Stimulated activated CD4-positive, alpha-beta T cell treated with anti-CD3 and anti-CD28 coated beads, Interleukin-2, amount 100 ng/mL, for 48 hours (primary cell): ENCODE measurements at places on chromosomes 11 and 22.

DNA sequence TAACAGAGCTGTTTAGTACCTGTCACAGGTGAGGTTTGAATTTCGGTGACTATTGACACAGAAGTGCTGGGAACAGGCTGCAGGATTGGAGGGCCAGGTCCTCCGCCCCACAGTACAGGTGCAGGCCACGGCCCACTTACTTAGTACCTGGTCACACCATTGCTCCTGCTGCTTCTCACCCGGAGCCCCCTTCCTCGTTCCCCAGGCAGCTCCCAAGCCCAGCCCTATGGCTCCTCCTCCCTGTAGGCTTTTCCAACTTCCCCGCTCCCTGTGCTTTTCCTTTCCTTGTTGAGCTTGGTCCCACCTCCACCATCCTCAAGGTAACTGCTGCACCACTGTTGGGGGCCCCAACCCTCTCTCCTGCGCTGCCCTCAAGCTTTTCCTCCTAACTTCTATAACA, 27.9 kb upstream of the ANO1 start:
- no peak for DNase-seq

GRCh38 chr11:94046796-94047195, 25.6 kb downstream of the HEPHL1 start:
- no peak for DNase-seq

GRCh38 chr11:44563711-44564110, 1.8 kb upstream of the CD82 start:
- no peak for DNase-seq

DNA sequence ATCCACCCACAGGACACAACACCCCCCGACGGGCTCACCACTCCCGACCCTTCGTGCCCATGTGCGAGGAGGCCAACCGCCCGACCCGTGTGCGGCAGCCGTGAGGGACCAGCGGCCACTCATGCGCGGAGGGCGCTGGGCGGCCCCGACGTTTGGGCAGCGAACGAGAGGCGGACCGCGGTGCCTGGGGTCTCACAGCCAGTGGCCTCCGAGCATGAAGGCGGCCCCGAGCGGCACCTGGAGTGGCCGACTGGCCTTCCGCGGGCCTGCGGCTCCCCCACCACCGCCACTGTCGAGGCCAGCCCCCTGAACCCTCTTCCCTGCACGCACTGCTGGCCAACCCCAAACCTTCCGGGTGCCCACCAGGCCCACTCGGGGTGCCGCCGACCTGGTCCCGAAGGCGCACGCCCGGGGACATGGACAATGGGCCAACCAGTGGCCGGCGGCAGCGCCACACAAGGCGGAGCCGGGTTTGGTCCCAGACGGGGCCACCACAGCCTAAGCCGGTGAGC, 4274.9 kb upstream of the OR11H1 start:
- DNase-seq: no peak

DNA sequence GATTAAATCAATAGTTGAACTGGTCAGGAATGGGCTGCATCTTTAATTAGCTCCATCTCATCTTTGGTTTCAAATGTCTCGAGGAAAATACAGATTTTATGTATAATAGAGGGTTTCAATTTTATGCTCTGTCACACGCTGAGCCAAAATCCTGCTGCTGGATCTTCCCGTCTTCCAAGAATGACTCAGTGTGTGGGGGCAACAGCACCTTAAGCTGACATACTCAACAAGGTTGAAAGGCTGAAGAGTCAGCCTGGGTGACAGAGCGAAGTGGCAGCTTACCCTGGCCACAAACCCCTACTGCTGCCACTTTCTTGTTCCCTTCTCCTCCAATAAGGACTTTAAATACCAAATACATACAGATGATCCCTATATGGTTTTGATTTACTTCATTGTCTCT, 9.0 kb upstream of the PCF11 start:
- no peak for DNase-seq

- DNase-seq: no peak
These were observed 56.8 kb downstream of the C22orf31 start for GRCh38 chr22:29004647-29005371.

DNA sequence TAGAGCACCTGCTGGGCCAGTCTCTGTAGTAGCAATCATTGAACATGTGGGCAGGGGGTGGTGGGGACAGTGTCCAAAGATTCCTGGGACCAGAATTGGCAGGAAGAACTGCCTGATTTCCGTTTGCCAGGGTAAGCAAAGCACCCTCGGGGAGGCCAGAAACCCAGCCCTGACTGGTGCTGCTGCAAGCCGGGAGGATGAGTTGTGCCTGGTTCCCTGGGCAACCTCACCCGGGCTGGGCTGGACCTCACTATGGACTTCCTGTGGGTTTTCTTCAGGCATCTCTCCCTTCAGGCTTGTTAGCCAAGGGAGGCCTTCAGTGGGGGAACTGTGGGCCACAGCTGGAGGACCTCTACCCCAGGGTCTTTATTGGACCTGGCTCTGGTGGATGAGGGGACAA, 8.0 kb upstream of the POU2F3 start:
- no peak for DNase-seq

- DNase-seq: no peak
These were observed 7.7 kb upstream of the PLET1 start for GRCh38 chr11:112268406-112268805.

DNA sequence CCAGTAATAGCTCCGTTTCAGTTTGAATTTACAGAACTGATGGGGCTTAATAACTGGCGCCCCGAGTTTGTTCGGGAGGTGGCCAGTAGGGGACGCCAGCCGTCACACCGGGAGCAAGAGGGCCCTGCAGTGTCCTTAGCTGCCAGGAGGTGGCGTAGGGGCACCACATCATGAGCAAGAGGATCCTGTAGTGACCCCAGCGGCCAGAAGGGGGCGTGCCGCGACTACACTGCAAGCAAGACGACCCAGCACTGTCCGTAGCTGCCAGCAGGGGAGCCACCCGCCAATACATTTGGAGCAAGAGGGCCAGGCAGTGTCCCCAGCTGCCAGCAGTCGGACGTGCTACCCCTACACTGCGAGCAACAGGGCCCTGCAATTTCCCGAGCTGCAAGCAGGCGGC, 663.7 kb upstream of the B3GAT1 start:
- DNase-seq: peak; percentile 64

DNA sequence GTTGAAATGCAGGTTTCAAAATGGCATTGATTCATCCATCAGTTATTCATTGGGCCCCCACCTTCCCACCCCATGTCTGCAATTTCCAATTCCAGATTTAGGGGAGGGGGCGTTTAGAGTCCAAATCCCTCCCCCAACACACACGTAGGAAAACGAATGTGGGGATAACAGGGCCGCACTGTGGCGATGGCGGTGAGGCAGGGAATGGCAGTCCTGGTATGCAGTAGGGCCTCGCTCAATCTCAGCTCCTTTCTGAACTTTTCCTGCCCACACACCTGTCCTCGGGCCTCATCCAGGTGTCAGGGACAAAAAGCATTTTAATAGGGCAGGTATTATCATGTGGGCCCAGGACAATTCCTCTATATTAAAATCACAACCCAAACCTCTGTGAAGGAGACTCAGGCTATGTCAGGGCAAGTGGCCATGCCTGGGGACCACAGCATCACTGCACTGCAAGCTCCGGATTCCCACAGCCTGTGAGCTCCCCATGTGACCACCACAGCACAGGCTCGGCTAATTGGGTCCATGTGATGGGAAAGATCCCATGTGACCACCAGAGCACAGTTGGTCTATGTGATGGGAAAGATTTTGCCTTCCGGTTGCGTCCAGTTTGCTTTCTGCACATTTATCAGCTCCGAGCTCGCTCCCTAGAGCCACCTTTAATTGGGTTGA, 44.5 kb downstream of the RTL6 start:
- DNase-seq: no peak

DNA sequence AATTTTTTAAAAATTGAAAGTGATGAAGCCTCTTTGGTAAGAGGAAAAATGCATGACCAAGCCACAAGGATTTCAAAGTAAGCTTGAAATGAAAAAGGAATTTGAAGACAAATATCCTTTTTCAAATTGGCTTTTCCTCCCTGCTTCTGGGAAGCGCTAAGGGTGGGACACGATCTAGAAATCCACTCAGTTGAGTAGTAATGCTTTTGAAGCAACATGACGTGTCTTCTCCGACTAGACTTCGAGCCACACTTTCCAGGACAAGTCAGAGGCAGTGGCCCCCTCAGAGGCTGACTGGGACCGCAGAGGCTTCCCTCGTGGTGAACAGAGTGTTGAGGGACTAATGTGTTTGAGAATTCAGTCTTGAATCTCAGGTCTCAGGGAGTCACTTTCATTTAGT, 39.8 kb downstream of the KREMEN1 start:
- DNase-seq: no peak

GRCh38 chr11:102757823-102758549, 22.4 kb downstream of the MMP10 start:
- no peak for DNase-seq

DNA sequence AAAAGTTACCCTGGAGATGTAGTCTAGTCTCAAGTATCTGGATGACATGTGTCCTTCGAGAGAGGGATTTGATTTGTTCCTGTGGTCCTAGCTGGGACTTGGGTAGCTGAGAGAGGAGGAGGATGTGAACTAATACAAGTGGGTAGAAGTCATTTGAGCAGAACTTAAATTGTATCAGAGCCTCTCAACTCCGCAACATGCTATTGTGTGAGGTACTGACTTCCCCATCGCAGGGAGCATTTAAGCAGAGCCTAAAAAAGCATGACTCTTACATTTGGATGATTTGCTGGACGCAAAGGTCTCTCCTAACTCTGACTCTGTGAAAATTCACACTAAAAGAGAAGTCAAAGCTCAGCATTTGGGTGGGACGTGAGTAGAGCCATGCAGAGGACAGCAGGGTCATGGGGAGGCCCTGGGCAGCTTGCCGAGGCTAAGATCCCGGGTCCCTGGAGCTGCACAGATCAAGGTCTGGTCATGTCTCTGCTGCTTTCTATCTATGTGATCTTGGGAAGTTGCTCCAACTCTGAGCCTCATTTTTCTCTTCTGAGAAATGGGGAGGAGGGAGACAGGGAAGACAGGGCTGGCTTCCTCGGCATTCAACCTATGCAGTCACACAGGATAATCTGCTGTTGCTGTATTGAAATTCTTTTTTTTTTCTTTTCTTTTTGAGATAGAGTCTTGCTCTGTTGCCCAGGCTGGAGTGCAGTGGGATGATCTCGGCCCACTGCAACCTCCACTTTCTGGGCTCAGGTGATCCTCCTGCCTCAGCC, 44.9 kb downstream of the CD82 start:
- no peak for DNase-seq

DNA sequence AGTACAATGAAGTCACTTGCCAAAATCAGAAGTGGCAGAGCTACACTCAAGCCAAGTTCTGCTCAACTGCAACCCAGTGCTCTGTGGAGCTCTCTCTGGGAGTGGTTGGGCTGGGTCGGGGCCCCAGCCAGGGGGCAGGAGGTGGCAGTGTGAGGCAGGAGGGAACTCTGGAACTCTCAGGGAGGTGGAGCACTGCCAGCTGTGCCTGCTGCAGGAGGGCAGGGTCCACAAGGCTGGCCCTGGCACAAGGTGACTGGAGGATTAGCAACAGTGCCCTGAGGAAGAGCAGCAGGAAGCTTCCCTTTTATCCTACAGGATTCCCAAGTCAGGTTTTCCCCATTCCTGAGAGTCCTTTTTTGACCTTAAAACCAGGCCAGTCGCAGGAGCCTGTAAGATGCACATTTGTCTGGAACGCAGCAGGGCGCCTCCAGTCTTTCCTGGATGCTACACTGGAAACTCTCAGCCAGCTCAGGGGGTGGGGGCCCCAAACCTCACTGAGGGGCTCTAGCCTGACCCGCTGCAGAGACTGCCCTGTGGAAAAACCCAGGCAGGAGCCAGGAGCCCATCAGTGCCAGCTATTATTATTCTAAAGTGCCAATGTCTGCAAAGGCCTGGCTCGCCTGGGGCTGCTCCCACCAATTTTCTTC, 31.8 kb downstream of the DKK3 start:
- no peak for DNase-seq

- peak; percentile 42 for DNase-seq
These were observed 22.2 kb downstream of the TSKU start for GRCh38 chr11:76805206-76805913.

DNA sequence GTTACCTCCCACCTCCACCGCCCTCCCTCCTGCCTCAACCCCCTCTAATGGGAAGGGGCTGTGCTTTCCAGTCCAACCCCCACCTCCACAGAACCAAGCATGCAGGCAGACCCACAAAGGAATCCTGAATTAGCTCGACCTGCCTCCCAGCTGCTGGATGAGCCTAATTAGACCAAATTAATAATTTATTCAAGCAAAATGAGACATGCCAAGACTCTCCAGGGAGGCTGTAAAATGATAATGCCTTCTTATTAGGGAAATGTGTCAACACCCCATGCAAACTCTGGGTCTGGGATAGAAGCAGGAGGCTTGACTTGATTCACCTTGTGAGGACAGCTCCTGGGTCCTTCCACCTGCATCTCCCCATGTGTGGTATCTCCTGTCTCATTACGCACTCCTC, 59.4 kb upstream of the HMGXB4 start:
- no peak for DNase-seq

- DNase-seq: no peak
These were observed 47.1 kb downstream of the CWC15 start for GRCh38 chr11:94926271-94926625.

GRCh38 chr22:32697331-32697995, 104.0 kb upstream of the TIMP3 start:
- no peak for DNase-seq

DNA sequence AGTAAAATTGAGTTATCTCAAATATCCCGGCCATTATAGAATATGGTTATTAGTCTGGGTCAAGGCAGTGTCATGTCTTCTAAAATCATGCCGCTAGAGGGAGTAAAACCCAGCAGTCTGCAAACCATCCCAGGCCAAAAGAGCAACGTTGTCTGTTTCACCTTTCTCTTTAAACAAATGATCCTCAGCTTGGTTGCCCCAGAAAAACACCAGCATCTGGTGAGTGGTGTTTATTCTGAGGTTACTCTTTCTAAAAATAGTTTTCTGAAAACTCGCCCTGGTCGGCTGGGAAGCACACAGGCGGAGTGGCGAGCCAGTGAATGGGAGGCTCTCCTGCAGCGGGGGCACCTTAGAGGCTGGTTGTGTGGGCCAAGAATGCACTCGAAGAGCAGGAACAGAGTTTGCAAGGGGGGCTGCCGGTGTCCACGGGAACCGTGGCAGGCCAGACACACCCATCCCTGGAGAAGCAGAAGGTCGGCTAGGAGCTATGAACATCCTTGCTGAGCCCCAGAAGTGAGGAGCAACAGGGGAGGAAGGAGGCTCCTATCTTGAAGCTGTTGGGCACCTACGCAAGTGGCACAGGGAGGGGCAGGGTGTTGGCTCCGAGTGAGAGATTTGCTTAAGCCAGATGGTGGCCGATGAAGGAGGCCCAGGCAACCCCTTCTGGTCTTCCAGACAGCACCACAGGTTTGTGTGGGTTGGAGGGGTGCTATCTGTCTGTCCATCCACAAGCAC, 297.1 kb downstream of the ETS1 start:
- peak; percentile 60 for DNase-seq

GRCh38 chr11:38791346-38791961, 2193.4 kb upstream of the RAG2 start:
- peak; percentile 1 for DNase-seq

DNA sequence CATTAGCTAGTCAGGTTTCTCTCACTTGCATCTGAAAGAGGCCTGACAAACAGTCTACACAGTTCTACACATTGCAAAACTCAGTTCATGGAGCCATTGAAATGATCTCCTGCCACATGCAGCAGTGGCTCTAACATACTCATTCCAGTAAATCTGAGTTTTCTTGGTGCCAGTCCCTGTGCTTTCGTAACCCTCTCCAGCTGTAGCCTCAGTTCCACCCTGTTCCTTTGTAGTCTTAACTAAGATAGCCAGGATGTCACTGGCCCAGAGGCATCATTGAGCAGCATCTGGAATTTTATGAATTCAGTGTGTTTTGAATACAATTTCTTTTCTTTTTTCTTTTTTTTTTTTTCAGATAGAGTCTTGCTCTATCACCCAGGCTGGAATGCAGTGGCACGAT, 37.4 kb upstream of the ZBED5 start:
- no peak for DNase-seq

GRCh38 chr11:134132808-134133207, 63.9 kb downstream of the JAM3 start:
- DNase-seq: no peak
